ENCODE measurements at places on chromosomes 13 and 19. TPM values are rescaled to one million over a fixed set of nuclear protein-coding genes. Genes with fewer than 3 reads are reported as not detected.

EPSTI1 gene
- 15.1 TPM for total RNA-seq

KIR2DL3 gene
- total RNA-seq = not detected

NMRK2 gene
- total RNA-seq = not detected

FPR1 gene
- not detected for total RNA-seq

TMEM238 gene
- not detected for total RNA-seq

DDX49 gene
- total RNA-seq = 48.4 TPM

RASL11A gene
- total RNA-seq = 4.7 TPM

EDNRB gene
- total RNA-seq = 8.2 TPM

DNA sequence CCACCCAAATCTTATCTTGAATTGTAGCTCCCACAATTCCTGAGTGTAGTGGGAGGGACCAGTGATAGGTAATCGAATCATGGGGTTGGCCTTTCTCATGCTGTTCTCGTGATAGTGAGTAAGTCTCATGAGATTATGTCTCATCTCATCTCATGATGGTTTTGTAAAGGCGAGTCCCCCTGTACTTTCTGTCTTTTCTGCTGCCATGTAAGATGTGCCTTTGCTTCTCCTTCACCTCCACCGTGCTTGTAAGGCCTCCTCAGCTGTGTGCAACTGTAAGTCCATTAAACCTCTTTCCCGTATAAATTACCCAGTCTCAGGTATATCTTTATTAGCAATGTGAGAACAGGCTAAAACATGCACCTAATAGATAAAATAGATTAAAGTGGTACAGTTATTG lies 756.4 kb upstream of the SLITRK5 start:
- DNase-seq = no peak

DNA sequence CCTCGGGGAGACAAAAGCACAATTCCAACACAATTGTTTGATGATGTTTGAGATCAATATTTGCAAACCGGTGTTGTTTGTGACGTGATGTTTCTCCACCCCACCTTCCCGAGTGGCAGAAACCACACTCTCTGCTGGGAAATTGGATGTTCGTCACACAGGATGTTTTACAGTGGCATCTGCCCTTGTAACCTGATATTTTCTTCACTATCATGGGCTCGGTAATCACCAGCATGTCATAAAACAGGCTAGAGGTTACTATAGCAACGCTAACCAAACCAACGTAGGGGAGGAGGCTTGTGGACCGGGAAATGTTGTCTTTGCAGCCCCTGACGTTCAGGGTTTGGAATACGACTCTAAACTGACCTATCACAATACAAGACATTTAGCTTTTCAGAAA lies 454.5 kb downstream of the IRS2 start:
- DNase-seq = peak; percentile 96

DNA sequence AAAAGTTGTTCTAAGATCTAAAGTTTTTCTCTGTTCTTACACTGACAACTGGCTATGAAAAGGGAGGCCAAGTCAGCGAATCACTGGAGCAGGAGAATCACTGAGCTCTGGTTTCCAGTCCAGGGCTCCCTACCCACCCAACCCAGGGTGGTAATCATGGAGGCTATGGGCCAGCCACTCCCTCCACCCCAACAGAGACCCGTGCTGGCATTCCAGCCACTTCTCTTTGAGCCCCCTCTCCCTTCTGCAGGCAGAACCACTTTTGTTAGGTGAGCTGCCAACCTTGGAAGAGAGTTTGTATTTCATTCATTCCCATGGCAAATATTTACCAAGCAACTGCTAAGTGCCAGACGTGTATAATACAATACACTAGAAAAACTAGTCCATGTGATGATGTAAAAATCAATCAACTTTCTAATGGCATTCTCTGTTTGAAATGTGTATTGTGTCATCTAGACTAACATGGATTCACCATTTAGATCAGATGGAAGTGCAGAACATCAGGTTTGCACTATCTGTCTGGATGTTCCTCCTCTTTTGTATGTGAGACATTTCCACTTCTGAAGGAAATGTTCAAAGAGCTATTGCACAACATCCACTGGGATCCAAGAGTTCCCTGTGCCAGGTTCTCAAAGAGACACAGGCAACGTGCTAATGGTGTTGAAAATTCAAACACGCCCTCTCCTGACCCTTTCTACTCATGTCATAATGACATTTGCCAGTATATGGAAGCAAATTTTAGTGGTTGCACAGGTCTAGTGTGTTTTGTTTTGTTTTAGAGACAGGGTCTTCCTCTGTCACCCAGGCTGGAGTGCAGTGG lies 5.3 kb downstream of the MLNR start:
- peak; percentile 40 for DNase-seq

DNA sequence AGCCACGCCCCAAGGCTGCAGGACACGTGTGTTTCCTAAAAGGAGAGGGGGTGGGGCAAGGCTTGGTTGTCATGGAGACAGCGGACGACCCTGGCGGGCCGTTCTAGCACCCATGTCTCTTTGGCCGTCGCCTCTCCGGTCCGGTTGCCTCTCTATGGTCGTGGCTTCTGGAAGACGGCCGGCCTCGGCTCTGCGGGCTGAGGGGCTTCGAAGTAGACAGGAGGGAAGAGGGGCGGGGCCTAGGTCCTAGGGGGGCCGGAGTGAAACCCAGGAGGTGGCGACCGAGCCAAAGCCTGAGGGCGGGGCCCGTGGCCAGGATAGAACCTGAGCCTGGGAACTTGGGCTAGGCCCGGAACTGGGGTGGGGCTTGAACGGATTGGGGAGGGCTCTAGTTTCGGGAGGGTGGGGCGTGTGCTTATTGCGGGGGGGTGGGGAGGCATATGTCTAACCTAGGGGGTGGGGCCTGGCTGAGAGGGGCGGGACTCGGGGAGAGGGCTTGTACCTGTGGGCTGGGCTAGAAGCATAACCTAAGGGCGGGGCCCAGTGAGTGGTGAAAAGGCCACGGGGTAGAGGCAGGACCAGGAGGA lies 750 bp upstream of the SLC27A1 start:
- DNase-seq = peak; percentile 97

DNA sequence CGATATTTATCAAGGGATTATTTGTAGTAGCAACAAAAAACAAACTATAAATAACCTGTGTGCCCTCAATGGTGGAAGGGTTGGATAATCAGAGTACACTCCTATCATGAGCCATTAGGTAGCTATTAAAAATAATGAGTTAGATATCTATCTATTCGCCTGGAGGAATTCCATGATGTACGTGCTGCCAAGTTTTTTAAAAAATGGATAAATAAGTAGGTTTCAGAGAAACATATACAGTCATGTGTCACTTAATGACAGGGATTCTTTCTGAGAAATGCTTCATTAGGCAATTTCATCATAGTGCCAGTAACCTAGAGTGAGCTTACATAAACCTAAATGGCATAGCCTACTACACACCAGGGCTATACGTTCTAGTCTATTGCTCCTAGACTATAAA lies 6.2 kb upstream of the OR1I1 start:
- no peak for DNase-seq

DNA sequence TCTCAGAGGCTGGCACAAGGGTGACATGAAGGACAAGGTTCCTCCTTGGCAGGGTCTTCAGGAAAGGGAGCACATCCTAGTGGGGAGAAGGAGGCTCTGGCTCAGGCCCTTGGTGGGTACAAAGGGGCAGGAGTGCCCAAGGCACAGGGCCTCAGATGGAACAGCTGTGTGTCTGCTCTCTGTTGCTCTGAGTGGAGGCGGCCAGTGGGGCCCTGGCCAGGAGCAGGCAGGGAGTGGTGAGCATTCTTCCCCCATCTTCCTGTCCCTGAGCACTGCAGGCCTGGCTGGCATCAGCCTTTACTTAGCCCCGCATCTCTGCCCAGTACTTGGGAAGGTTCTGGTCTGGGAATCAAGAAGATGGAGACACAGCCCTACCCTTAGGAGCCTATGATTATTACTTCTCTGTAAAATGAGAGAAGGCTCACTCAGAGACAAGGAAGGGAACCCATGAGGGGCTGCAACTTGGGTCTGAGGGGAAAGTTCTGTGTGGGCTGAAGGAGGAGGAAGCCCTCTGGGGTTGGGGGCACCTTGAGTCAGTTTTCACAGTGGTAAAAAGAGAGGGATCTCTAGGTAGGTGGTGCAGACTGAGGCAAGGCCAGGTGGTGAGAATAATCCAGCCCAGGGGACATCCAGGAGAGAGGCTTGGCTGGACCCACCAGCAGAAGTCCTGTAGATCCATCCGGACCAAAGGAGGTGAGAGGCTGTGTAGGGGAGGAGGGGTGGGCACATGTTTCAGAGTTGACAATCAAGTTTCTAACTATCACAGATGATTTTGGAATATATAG lies 173.5 kb downstream of the TSHZ3 start:
- DNase-seq = no peak

DNA sequence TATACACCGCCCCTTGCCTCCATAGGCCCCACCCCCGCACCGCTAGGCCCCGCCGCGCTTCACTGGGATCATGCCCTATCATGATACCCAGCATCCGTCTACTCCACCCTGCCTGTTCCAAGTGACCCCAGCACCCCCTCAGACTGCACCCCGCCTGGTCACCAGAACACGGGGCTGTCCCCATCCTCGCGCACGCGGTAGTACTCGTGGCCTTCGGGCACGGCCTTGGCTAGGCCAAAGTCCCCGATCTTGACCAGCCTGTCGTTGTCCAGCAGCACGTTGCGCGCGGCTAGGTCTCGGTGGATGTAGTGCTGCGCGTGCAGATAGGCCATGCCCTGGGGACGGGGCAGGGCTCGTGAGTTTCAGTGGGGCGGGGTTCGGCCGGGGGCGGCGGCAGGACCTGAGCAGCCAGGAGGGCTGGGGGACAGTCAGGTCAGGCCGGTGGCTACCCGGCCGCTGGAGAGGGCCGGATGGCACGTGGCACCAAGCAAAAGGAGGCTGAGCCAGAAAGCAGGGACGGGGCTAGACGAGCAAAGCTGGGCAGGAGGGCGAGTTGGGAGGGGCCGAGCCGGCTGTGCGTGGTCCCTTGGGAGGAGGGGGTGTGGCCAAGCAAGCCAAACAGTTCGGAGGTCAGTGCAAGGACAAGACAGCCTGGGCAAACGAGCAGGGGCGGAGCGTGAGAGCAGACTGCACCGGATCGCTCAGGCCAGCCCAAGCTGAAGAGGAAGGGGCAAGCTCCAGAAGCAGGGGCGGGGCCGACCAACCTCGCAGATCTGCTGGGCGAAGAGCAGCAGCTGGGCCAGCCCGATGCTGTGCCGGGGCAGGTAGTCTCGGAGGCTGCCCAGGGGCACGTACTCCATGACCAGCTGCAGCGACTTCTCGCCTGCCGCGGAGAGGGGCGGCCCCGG lies 13.6 kb upstream of the ICAM3 start:
- DNase-seq = peak; percentile 71

- DNase-seq = no peak
Measured at GRCh38 chr13:26710166-26710565, 50.4 kb downstream of the GPR12 start.

- DNase-seq = no peak
Measured at GRCh38 chr13:37529751-37530385, 68.7 kb downstream of the POSTN start.

DNA sequence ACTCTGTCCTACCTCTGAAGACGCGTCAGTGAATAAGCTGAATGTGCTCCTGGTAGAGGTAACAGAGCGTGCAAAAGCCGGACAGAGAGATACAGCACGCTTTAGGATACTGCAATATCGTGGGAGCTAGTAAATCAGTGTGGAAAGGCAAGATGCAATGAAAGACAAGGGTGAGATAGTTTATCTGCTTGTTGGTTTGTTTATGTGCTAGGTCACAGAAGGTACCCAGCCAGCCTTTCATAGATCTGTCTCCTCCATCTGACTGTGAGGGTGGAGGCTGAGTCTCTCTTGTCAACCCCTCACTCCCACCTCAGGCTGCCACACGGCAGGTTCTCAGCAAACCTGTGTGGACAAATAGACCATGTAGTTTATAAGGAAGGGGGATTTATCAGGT lies 904 bp upstream of the GIPC1 start:
- DNase-seq = no peak

DNA sequence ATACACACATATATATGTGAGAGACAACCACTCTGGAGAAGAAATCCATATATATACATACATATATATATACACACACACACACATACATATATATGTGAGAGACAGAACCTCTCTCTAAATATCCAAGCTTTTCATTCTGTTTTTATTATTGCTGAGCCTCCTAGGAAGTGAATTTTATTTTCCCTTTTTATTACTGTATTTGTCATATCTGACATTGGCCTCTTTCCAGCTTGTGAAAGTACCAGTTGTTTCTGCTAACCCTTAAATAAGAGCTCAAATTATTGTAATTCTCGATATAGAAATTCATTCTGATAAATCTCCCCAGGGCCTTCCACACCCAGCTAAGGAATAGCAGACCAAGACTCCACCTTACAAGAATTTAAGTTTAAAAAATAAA lies 81.0 kb downstream of the NUFIP1 start:
- DNase-seq = no peak

GRCh38 chr19:54548806-54549205 lies 24.8 kb upstream of the LILRA2 start:
- DNase-seq = no peak

GRCh38 chr13:93116809-93117208 lies 109.8 kb upstream of the GPC6 start:
- DNase-seq = no peak

DNA sequence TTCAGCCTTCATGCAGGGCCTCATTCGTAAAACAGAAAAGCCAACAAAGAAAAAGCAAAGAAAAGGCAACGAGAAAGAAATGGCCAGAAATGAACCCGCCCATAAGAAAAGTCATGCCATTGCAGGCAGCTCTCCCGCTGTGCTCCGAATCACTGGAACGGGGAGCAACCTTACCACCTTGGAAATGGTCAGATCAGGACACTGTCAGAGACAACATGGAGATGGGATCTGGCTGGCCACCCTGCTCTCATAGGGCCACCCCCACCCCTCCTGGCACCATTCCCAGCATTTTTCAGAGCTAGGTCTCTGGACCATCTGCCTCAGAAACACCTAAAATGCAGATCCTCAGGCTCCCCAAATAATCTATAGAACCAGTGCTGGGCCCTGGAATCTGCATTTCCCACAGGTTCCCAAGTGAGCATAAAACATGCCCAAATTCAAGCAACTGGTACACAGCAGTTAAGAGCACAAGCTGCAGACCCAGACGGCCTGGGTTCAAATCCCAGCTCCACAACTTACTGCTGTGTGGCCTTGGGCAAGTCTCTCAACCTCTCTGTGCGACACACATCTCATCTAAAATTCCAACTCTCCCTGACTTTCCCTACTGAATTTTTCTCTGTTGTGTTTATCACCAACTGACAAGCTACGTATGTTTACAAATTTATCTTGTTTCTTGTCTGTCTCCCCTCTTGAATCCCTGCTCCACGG lies 151.6 kb downstream of the IER2 start:
- no peak for DNase-seq
